ENCODE measurements at places on chromosomes 2 and 18.

DNA sequence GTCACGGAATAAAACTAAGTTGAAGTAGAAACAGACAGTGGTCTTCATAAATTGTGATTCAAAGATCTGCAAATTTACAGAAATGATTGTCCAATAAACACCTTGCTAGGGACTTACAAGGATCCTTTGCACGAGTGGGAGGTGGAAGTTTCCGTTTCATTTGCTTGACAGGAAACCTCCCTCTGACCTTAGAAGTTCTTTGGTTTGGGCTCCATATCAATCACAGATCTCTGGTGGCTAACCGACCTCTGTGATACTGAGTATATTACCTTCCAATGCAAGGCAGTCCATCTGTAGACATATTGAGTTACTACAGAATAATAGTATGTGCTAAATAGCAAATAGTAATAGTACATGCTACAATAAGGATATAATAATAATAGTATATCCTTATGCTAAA lies 33.7 kb upstream of the RNF152 start:
- DNase-seq: no peak

DNA sequence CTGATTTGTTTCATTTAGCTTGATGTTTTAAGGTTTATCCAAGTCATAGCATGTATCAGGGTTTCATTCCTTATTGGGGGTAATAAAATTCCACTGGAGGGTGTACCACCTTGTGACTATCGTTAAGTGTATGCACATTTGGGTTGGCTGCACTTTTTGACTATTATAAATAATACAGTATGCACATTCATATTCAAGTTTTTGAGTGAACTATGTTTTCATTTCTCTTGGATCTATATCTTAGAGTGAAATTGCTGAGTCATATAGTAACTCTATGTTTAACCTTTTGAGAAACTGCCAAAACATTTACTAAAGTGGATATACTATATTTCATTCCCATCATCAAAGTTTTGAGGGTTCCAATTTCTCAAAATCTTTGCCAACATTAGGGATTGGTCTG lies 952.7 kb downstream of the TDRD15 start:
- no peak for DNase-seq

- no peak for DNase-seq
Observed at GRCh38 chr2:11569636-11570035, 35.8 kb downstream of the GREB1 start.

DNA sequence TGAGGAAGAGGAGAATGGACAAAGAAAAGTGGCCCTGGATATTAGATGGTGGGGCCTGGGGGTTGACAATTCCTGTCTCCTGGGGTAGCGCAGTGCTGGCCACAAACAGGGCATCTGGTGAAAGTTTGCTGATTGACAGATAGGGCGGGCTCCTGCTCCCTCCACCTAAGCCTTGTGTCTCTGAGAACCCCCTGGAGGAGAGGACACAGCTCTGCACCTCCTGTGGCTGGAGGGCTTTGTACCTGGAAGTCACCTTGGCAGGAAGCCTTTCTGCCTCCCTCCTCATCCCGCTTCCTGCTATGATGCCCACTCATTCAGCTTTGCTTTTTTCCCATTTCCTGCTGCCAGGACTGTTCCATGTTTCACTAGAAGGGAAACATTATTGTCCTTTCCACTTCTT lies 72.4 kb downstream of the RHOB start:
- DNase-seq: no peak

GRCh38 chr2:101710471-101711318 lies 13.2 kb downstream of the MAP4K4 start:
- DNase-seq: no peak

DNA sequence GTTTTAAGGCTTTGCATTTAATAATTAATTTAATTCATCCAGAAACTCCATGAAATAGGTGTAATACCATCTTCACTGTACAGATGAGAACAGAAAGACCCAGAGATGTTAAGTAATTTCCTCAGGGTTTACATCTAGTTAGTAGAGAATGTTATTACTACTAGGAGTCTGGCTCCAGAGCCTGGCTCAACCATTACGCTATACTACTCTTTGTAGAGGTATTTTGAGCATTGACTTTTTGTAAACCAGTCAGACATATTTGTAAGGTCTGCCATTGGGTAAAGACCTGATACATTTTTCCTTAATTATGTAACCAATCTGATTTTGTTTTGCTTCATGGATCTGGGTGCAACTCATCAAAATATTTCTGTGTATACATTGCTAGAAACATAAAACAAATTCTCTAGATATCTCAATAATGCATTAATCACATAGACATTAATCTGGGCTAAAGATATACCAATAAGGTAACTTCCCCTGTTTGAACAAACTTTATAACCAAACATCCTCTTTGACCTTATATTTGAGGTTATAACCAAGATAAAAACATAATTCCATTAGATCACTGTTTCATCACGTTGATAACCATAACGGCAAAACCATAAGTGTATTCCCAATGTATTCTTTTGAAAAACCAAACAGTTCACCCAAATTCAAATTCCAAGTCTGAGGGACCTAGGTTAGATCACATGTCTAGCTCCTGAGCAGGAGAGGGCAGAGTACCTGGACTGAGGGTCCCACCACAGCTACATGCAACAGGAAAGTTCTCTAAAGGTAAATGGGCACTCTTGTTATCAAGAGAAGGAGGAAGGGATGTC lies 135.0 kb downstream of the IKZF2 start:
- DNase-seq: no peak

DNA sequence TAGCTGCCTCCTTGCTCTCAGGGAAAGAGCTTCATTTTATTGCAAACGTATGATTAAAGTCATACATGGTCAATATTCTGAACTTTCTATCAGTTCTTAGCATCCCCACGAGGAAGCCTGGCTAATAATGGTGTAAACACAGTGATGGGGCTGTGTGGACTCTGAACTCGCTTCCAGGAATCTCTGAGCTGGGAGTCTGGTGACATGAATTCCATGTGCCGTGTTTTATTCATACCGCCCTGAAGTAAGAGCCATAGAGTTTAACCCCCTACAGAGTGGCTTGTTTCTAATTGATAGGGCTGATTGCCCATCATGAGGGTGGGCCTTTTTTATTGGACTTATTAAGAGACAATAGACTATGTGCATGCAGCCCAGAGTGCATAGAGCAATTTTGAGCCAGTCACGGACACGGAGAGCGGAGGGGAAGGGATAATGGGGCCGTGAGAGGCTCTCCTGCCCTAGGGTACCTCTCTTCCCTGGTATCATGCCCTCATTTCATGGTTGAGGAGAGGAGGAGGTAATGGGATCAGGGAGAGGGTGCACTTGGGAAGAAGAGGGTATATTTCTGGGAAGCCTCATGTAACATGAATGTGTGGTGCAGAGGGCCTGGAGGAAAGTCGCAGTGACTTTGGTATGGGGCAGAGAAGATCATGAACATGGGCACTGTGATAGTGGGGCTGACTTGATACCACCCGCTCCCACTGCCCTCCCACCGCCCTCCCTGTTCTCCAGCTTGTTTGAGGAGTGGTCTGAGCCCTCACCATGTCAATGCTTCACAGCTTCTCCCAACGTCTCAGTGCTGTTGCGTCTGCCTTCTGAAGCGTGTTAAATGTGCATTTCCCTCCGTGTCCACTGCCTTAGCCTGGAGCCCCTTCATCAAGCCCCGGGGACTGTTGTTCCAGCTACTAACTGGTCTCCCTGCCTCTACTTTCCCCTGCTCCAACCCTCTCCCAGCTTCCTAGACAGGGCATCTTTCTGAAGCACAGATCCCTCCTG lies 73.2 kb downstream of the IL1R2 start:
- no peak for DNase-seq

DNA sequence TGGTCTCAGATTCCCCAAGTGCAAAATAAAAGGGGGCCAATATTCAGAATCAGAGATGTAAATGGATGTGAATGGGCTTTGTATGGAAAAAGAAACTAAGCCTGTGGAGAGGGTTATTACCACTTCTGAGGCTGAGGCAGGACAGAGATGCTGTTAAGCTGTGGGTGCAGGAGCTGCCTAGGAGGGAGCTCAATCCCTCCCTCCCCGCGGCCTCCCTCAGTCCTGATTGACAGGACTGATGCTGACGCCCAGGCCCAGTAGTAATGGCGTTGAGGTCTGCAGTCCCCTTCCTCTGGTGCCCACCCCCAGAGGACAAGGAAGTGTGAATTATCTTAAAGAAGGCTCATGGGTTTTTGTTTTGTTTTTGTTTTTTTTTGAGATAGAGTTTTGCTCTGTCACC lies 40.4 kb downstream of the PSD4 start:
- no peak for DNase-seq

DNA sequence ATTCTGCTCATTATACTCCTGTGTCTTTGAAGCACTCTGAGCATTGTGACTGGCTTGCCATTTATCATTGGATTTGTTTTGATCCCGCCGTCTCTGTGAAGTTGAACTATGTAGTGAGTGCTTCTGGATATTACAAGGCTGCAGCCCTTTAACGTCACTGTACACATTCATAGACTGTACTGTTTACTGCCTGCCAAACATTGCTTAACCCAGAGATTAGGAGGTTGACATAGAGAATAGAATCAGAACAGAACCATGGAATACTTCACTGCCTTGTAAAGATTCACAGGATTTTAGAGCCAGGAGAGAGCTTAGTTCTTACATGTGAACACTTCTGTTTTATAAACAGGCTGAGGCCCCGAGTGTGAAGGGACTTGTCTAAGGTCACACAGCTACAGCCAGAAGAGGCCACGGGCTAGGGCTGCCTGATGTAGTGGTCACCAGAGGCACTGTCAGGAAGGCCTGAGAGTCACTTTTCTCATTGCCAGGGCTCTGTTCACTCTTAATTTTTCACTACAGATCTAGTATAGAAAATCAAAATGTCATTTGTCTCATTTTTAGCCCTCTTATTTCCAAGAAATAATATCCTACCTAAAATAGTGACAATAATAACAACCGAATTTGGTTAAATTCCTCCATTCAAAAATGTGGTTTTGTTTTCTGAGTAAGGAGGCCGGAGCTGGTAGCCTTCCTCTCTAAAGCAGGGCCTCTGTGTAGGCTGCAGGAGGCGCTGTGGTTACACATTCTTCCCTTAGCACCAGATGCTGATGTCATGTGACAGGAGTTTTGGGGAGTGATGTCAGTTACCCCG lies 87.9 kb downstream of the UGGT1 start:
- no peak for DNase-seq

GRCh38 chr2:86295066-86295465 lies 42.4 kb downstream of the REEP1 start:
- no peak for DNase-seq

DNA sequence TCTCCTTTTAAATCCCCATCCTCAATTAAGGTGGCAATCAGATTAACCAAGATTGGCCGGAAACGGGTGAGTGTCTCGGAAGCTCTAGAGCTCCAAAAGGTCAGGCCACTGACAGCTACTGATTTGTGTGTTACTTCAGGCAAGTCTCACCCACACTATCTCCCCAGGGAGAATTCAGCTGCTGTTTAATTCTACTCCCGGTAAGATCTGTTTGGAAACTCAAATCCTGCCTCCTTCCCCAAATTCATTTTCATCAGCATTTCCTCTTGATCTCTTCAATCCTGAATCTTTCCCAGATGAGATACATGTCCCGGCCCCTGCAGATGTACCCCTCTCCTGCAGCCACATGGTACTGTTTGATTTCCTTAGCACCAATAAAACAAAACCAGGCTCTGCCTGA lies 34.9 kb downstream of the EFR3B start:
- DNase-seq: no peak

DNA sequence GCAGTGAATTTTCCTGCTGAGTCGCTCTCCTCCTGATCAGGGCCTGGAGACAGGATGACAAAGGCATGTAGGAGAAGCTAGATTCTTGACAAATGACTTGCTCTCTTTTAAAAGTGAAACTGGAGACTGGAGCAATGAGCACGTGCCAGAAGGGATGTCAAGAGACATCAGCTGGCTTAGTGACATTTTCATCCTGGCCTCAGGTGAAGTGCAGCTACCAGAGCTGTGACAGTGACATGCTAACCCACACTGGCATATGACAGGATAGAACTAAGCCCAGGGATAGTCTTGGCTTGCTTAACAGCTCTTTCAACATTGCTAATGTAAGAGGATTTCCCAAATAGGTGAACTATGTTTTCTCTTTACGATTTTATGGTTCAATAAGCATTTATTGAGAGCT lies 757.5 kb upstream of the DDX18 start:
- DNase-seq: no peak

GRCh38 chr18:23194155-23194996 lies 59.1 kb downstream of the CABLES1 start:
- no peak for DNase-seq

DNA sequence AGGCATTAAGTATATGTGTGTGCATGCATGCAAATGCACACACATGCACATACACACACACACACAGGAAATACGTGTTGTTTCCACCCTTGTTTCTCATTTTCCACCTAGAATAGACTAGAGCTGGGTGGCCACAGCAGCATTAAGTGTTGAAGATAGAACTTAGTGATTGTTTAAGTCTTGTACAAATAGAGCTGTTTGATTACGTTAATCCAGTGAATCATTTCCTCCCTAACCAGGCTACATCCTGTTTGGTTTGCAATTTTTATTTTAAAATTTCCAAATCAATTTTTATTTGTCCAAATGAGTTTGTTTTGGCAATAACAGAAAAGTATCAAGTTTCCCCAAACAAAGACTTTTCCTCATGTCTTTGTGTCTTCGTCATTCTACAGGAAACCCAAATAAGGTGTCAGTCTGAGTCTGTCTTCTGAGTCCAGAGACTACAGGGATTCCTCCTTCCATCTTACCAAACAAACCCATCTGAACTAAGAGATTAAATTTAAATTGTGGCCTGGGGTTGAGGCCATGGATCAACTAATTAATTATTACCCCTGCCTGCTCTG lies 74.6 kb upstream of the GALNT5 start:
- no peak for DNase-seq

DNA sequence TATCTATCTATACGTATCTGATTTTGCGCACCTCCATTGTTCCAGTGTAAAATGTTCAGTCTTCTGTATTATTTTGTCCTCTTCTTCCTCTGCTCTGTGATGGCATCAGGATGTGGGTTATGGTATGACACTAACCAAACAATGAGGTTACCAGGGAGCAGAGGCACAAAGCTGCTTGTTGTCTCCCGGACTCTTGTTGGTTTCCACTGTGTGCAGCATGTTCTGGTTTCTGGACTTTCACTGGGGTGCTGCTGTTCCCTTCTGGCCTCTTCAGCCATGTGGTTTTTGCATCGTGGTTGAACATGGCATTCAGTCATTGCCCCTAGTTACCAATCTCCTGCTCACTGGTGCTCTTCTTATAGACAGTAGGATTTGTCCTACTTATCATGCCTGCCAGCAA lies 665.9 kb downstream of the CBLN2 start:
- no peak for DNase-seq

DNA sequence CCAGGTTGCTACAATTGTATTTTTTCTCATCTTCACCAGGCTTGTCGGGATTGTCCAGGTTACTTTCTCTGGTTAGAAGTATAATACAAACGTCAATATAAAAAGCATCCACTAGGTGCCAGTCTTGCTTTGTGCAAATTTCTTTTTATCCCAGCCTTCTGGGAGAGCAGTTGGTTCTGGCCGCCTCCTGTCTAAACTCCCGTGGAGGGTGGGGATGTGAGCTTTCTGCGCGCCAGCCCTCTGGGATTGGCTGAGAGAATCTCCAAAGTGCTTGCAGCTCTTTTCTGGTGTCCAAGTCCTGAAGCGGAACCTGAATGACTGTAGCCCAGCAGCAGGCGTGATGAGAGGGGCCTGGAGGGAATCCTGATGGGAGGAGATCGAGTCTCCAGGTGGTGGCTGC lies 22.4 kb upstream of the TOGARAM2 start:
- DNase-seq: no peak

GRCh38 chr2:96877042-96877451 lies 7.2 kb upstream of the SEMA4C start:
- no peak for DNase-seq

Measured in stimulated activated CD4-positive, alpha-beta T cell treated with anti-CD3 and anti-CD28 coated beads, TNF-alpha, amount 100 ng/mL, for 1 hour (primary cell).